ENCODE measurements at places on chromosomes 16 and 17.

GRCh38 chr17:55897301-55897700, 146.4 kb downstream of the PCTP start:
- H3K4me3 ChIP-seq = no peak overlapping the region
- H3K36me3 ChIP-seq = no peaks in the 10 kb centered on the region
- peaks cover 16% of the 10 kb centered on the region for H3K27me3 ChIP-seq
- H3K27ac ChIP-seq = no peak overlapping the region
- no peaks in the 10 kb centered on the region for H3K4me1 ChIP-seq

DNA sequence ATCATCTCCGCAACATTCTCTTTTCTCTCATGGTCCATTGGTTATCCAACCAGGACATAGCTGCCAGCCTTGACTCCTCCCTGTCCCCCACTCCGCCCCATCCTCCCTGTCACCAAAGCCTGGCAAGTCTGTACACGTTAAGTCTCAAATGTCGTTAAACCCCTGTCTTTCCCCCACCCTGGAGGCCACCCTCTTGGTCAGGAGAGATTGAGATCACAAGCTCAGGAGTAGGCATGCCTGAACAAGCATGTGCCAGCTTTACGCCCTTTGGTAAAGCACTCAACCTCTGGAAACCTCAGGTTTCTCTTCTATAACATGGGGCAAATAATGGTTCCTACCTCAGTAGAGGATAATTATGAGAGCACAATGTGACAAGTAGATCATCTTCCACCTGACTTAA, 38.1 kb upstream of the CCL1 start:
- peaks cover 2% of the 10 kb centered on the region for H3K36me3 ChIP-seq
- peaks cover 53% of the 10 kb centered on the region for H3K27me3 ChIP-seq
- no peak for DNase-seq
- H3K4me1 ChIP-seq = peaks cover 2% of the 10 kb centered on the region

GRCh38 chr16:27174798-27175197, 28.5 kb upstream of the KDM8 start:
- no peaks in the 10 kb centered on the region for H3K36me3 ChIP-seq
- DNase-seq = no peak
- no peaks in the 10 kb centered on the region for H3K27me3 ChIP-seq
- H3K4me3 ChIP-seq = no peak overlapping the region
- H3K27ac ChIP-seq = peak overlapping the region; percentile 89
- peaks cover 40% of the 10 kb centered on the region for H3K4me1 ChIP-seq

DNA sequence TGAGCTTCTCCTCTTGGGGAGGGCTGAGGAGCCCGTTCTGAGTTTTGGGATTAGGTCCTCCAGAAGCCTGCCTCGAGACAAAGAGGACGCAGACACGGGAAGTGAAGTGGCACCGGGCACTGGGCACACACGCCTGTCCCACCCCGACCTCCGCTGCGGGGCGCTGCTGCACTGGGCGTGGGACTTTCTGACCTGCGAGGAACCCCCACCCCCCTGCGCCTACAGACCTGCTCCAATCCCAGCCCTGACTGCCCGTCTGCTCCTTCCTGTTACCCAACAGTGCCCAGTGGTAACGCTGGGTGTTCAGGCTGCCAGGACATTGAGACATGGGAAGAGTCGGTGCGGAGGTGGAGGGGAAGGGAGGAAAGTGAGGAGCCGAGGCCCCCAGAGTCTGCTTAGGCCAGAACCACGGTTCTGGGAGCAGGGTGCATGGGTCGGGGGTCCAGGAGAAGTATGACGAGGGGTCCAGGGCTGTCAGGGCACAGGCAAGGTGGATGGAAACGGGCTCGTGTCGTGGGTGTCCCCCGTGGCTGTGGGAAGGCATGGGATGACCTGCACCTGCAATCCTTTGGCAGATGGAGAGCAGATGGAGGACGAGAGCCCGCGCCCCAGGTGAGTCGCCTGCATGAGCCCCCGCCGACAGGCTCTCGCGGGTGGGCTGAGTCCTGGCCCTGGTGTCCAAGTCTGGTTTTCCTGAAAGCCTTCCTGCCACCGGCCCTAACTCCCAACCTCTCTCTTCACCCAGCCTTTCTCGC, 112.0 kb upstream of the CREBBP start:
- peaks cover 3% of the 10 kb centered on the region for H3K36me3 ChIP-seq
- DNase-seq = no peak
- peaks cover 7% of the 10 kb centered on the region for H3K4me1 ChIP-seq
- no peak overlapping the region for H3K4me3 ChIP-seq
- H3K27ac ChIP-seq = no peak overlapping the region

DNA sequence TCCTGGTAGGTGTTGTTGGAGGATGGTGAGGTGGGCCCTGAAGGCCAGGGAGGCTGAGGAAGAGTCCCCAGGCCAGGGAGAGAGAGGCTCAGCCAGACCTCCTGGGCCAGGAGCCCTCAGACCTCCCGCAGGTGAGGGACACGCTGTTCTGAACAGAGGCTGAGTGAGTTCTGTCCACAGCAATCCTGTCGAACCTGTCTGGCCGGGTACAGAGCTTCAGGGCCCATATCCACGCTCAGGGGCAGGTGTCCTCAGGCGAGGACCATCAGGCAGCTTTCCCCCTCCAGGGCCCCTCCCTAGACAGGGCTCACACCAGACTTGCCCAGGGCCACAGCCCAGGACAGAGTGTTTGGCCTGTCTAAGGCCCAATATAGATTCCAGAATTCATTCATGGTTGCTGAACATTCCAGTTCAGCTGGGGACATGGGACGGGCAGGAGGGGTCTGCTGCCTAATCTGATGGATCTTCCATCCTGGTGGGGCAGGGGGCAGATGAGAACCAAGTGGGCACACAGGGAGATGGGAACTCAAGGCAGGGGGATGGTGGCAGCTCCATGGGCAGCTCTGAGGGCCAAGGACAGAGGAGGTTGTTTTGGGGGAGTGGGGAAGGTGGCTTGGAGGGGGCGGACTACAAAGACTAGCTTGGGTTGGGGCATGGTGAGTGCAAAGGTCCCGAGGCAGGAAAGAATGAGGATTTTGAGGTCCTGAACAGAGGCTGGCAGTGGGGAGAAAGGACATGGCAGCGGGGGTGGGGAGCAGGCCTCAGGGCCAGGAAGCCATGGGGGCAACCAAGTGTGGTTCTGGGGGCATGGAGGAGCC, 23.4 kb upstream of the MPRIP start:
- no peaks in the 10 kb centered on the region for H3K27me3 ChIP-seq
- DNase-seq = no peak
- H3K36me3 ChIP-seq = no peaks in the 10 kb centered on the region
- H3K4me3 ChIP-seq = no peak overlapping the region

- H3K27ac ChIP-seq = no peak overlapping the region
- peaks cover 16% of the 10 kb centered on the region for H3K27me3 ChIP-seq
- no peaks in the 10 kb centered on the region for H3K36me3 ChIP-seq
- DNase-seq = no peak
These were observed 52.9 kb downstream of the MMD start for GRCh38 chr17:55368706-55369105.

DNA sequence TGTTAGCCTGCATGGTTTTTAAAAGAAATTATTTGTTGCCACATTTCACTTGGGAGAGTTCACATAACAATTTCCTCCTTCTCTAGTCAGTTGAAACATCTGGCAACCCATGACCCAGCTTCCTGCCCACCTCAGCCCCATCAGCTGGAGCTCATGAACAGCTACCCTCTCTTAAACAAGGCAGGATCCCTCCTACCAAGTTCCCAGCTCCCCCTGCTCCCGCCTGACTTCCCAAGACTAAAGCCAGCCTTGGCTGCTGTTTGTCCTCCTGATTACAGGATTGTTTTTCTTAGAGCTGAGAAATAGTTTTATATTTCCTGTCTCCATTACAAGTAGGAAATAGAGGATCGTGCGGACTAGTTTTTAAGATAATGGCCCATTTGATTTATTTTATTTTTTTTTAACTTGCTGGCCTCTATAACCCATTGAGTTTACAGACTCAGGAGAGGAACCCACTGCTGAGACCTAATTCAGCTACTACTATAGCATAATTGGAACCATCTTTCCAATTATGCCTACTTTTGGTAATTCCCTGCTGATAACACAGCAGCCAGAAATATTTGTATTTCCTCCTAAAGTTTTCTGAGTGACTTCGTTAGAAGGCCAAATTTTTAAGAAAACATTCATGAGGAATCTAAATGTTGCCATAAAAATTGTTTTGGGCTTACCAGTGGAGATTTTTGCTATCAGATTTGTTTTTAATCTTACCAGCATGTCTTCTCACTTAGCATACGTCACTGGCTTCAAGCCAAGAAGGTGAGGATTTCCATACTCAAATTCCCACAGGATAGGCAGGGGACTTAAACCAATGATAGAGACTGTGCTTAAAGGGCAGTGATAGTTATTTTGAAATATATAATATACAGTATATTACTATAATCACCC, 90.0 kb downstream of the ELAC2 start:
- no peaks in the 10 kb centered on the region for H3K36me3 ChIP-seq
- peak overlapping the region; percentile 7 for H3K4me3 ChIP-seq
- DNase-seq = no peak

DNA sequence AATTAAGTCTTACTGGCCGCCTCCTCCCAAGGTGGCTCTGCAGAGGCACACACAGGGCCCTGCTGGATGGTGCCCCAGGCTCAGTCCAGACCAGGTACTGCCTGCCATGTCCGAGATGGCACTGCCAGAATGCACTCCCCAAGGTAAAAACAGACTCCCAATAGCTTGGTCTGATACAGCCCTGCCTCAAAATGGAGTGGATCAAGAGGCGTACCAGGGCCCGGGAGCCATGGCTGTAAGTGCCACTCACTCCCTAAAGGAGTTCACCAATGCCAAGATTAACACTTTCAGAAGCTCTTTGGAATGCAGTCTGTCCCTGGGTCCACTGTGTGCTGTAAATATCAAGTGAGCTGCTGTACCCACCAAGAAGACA, 576 bp upstream of the MYO18A start:
- H3K4me3 ChIP-seq = peak overlapping the region; percentile 63
- peaks cover 28% of the 10 kb centered on the region for H3K4me1 ChIP-seq
- H3K27me3 ChIP-seq = peaks cover 4% of the 10 kb centered on the region
- no peaks in the 10 kb centered on the region for H3K36me3 ChIP-seq
- no peak for DNase-seq
- H3K27ac ChIP-seq = no peak overlapping the region

DNA sequence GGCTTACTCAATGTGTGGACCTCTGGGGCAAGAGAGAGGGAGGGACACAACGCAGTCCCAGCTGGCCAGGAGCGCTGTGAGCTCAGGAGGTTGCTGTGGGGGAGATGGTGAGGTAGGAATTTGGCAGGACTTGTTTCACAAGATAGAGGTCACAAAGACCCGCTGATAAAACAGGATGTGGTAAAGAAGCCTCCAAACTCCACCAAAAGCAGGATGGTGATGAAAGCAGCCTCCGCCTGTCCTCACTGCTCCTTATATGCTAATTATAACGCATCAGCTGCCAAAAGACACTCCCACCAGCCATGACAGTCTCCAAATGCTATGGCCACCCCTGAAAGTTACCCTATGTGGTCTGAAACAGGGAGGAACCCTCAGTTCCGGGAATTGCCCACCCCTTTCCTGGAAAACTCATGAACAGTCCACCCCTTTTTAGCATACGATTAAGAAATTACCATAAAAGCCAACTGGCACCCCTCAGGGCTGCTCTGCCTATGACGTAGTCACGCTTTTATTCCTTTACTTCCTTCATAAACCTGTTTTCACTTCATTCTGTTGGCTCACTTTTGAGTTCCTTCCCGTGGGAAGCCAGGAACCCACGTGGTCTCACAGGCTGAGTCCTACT, 5.3 kb upstream of the EIF4A3 start:
- peak overlapping the region; percentile 62 for H3K27ac ChIP-seq
- H3K4me1 ChIP-seq = peaks cover 19% of the 10 kb centered on the region
- peaks cover 2% of the 10 kb centered on the region for H3K36me3 ChIP-seq
- DNase-seq = no peak
- H3K27me3 ChIP-seq = no peaks in the 10 kb centered on the region
- H3K4me3 ChIP-seq = no peak overlapping the region

DNA sequence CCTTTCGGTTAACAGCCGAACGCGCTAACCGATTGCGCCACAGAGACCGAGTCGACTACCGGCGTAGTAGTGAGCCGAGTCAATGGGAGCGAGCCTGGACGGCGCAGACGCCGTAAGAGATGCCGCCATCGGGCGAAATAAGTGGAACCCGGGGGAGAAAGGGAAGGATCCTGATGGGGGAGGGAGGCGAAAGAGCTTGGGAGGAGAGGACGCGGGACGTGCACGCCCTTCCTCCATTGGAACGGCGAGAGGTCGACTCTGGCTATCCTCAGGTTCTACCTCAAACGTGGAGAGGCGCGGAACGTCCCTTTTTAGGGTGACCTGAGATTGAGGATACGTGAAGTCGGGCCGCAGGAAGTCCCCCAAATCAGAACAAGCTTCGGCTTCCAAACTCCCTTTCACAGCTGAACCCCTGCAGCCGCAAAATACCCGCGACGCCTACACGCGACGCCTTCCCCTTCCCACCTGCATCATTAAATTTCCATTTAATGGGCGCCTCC, 683 bp upstream of the PSMB3 start:
- H3K4me1 ChIP-seq = peaks cover 51% of the 10 kb centered on the region
- peak overlapping the region; percentile 100 for H3K4me3 ChIP-seq
- H3K27me3 ChIP-seq = peaks cover 23% of the 10 kb centered on the region
- H3K36me3 ChIP-seq = peaks cover 10% of the 10 kb centered on the region
- H3K27ac ChIP-seq = peak overlapping the region; percentile 95

GRCh38 chr17:4579678-4580077, 4.7 kb upstream of the SMTNL2 start:
- peaks cover 7% of the 10 kb centered on the region for H3K36me3 ChIP-seq
- H3K4me1 ChIP-seq = peaks cover 2% of the 10 kb centered on the region
- no peak for DNase-seq
- no peak overlapping the region for H3K27ac ChIP-seq
- H3K4me3 ChIP-seq = no peak overlapping the region

DNA sequence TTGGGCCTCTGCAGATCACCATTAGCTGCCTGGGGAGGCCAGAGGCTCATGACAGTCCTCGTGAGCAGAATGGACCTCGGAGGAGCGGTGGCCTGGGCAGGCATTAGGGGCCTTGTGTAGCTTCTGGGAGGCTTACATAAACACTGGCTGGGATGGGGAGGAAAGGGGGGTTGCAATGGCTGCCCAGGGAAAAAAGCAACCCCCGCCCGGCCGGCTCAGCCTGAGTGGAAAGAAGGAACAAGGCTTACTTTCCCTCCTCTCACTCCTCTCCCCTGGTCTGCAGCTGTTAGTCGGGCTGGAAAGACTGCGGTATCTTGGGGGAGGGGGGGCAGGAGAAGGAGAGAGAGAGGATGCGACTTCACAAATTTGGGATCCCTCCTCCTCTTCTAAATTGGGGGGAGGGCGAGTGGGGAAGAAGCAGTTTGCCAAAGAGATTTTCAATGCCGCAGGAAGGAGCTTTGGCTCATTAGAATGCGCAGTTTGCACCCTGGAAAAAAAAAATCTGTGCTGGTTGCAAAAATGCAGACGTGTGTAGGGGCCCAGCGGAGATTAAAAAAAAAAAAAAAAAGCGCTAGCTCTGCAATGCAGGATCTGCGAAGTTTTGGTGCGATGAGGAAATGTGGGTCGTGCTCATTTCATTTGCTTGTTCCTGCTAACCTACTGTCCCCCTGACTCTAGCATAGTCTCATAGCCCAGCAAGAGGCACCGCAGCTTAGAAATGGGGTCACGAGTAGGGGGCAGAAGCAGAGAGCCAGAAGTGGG, 6.6 kb upstream of the NR1D1 start:
- H3K36me3 ChIP-seq = no peaks in the 10 kb centered on the region
- peaks cover 76% of the 10 kb centered on the region for H3K4me1 ChIP-seq
- H3K27me3 ChIP-seq = no peaks in the 10 kb centered on the region
- H3K4me3 ChIP-seq = peak overlapping the region; percentile 86
- peak overlapping the region; percentile 100 for H3K27ac ChIP-seq

GRCh38 chr16:62661435-62661834, 625.2 kb upstream of the CDH8 start:
- no peak overlapping the region for H3K4me3 ChIP-seq
- DNase-seq = no peak
- H3K27me3 ChIP-seq = no peaks in the 10 kb centered on the region
- no peaks in the 10 kb centered on the region for H3K4me1 ChIP-seq
- H3K36me3 ChIP-seq = no peaks in the 10 kb centered on the region

All from T-helper 17 cell (primary cell).